ENCODE measurements at places on chromosomes 12 and 14. TPM values are rescaled to one million over a fixed set of nuclear protein-coding genes. Genes with fewer than 3 reads are reported as not detected.

Gene HOXC6
- 6.0 TPM for total RNA-seq

GRCh38 chr14:51093371-51094281, 1.3 kb downstream of the TRIM9 start:
- no peak for DNase-seq

- no peak for DNase-seq
Measured at GRCh38 chr12:80352474-80352873, 91.6 kb upstream of the PTPRQ start.

- DNase-seq, result no peak
Measured at GRCh38 chr12:81206429-81206828, 128.6 kb downstream of the ACSS3 start.

GRCh38 chr14:32898876-32899275, 39.8 kb upstream of the NPAS3 start:
- no peak for DNase-seq
